Left colon (tissue), 2 donors: ENCODE measurements at places on chromosomes 16 and 17. TPM values are rescaled to one million over a fixed set of nuclear protein-coding genes. Genes with fewer than 3 reads are reported as not detected.

DNA sequence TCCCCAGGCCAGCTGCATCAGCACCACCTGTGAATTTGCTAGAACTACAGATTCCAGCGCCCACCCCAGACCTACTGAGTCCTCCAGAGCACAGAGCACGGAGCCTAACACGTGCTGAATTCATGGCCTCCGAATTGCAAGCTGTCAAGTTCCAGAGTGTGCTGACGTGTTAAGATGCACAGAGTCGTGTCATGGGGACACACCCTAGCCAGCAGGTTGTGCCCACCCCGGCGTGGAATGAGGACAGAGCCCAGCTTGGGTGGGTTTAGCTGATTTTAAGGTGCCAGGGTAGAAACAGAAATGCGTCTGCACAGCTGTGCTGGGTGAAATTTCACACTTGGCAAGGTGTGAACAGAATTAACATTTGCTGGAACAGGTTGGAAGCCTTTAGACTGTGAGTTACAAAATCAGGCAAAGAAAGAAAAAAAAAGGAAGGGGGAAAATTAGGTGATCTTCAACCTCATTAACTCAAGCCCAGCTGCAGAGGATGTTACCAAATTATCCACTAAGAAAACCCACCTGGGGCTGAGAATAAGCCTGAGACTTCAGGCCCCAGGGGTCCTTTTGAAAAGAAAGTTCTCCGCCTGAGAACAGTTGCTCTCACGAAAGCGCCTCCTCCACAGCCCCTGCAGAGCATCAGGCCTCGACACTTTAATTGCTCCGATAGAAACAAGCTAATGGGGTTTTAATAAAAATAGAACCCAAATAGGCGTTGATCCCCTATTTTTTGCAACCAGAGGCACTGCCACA, 27.1 kb downstream of the GINS3 start:
- no peak for DNase-seq

The STRADA gene
- 18.8 TPM for total RNA-seq

The SCARF1 gene
- total RNA-seq: 10.1 TPM

DNA sequence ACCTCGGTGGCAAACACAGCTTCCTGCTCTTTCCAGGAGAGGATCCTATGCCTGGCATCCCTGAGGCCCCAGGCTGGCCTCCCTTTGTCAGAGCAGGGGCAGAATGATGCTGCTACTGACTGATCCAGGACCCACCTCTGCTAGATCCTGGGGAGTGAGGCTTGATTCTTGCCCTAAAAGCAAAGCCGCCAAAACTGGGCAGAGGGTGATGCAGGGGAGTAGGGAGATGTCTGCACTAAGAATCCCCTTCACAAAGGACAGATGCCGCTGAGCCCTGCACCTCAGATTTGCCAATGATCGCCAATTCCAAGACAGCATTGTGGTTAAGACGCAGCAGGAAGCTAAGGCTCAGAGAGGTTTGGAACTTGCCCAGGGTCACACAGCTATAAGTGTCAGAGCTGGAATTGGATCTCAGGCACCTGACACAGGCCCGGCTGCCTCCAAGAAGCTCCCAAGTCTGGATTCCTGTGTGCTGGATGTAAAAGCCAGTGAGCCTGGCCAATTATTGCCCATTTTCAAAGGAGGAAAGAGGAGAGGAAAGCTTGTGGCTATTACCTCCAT, 60.7 kb upstream of the TNRC6C start:
- DNase-seq: no peak

DNA sequence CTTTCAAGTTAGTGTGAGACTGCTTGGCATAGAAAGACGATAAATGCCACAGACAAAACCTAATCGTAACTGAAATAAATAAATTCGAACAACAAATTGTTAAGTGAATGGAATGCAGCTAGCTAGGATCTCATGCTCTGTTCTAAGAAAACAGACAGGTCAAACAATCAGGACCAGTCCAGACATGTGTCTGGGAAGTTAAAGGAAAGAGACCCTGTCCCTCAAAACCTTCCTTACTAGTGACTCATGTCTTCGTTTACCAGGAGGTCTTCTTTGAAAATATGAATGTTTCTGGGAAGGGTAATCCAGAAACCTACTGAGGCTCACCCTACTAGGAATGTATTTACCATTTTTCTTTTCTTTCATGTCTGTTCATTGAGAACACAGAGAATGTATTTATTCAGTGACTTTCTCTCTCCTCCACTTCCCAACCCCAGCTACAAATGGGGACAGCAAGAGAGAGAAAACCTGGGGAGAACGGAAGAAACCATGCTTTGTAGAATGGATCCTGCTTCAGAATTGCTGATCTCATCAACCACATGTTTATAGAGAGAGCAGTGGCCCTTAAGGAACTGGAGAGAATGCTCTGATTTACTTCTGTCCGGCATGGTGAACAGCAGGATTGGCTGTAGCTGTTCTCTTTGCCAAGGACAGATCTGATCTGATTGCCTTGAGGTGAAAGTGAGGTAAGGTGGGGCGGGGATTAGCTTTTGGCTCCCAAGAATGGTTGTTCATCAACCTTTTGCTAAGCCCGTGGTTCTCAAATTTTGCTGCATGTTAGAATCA, 39.4 kb upstream of the DHX8 start:
- no peak for DNase-seq

DNA sequence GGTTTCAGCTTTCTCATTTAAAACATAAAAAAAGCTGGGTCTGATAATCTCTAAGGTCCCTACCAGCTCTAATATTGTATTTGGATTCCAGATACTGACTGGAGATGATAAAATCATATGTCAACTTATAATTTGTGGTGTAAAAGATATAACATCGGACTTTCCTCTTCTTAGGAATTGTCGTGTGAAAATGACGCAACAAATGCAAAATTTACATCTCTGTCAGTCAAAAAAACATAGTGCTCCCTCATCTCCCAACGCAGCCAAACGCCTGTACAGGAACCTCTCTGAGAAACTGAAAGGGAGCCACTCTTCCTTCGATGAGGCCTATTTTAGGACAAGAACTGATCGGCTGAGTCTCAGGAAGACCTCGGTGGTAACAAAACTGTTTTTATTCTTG, 197.3 kb downstream of the ANKFN1 start:
- no peak for DNase-seq

The ATAD5 gene
- total RNA-seq: 3.7 TPM

The USH1G gene
- total RNA-seq: 0.31 TPM

DNA sequence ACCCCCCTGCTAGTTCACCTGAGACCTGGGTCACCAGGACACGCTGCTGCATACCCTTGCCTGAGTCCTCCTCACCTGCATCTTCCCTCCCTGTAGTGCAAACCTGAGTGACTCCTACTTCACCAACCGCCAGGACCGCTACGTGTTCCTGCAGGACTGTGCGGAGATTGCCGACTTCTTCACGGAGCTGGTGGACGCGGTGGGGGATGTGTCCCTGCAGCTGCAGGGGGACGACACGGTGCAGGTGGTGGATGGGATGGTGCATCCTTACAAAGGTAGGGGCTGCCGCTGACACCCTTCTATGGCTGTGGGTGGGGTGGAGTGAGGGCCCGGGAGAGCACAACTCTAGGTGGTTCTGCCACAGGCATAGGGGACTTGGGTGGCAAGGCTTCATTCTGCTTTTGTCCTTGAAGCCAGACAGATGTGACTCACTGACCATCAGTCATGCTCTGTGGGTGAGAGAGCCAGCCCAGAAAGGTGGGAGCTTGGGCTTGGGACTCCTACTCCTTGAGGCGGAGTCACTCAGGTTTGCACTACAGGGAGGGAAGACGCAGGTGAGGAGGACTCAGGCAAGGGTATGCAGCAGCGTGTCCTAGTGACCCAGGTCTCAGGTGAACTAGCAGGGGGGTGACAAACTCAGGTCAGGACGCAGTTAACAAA, 22.3 kb downstream of the PGS1 start:
- DNase-seq: no peak

DNA sequence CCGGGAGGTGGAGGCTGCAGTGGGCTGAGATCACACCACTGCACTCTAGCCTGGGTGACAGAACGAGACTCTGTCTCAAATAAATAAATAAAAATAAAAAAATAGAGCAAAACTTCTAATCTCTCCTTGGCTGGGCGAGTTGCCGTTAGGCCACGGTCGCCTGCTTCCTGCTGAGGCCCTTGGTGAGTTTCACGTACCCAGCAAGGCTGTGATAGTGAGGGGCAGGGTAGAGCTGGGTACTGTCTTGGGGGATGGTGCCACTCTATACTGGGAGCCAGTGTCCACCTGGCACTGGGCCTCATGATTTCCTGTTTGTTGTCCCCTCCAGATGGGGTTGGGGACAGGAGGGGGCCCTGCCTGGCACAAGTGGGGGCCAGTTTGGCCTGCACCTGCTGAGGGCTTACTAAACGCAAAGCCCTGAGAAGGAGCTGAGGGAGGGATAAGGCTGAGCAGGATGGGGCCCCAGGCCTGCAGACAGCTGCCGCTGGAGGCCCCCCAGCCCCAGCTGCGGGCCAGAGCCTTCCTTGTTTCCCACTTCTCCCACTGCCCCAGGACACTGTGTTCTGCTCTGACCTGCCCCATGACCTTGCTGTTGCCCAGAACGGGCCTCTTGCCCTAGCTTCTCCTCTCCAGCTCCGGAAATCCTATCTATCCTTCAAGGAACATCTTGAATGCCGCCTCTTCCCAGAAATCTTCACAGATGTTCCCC, 25.4 kb downstream of the GJD3 start:
- no peak for DNase-seq

DNA sequence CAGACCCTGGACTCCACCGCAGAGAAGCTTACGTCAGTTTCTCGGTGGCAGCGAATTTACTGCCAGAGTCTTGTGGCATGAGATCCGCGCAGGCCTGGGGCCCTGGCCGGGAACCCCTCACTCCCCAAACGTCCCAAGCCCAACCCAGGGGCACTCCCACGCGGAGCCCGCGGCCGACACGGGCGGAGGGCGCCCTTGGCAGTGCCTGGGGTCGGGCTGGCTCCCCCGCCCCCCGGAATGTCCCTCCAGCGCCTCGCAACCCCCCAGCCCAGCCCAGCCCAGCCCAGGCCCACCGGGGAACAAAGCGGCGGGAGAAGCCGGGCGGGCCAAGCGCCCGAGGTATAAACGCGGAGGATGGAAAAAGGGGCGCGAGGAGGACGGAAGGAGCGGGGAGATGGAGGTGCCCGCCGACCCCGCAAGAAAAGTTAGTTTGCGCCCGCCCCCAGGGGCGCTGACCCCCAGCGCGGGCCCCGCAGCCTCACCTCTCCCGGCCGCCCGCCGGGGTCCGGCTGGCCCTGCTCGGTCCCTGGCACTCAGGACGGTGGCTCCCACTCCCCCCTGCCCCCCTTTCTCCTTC, 330 bp downstream of the CASKIN2 start:
- DNase-seq: no peak

The KCTD11 gene
- total RNA-seq: 10.1 TPM

- no peak for DNase-seq
Measured at GRCh38 chr17:77640916-77641605, 317.4 kb upstream of the TNRC6C start.

The CDRT15 gene
- total RNA-seq: not detected

DNA sequence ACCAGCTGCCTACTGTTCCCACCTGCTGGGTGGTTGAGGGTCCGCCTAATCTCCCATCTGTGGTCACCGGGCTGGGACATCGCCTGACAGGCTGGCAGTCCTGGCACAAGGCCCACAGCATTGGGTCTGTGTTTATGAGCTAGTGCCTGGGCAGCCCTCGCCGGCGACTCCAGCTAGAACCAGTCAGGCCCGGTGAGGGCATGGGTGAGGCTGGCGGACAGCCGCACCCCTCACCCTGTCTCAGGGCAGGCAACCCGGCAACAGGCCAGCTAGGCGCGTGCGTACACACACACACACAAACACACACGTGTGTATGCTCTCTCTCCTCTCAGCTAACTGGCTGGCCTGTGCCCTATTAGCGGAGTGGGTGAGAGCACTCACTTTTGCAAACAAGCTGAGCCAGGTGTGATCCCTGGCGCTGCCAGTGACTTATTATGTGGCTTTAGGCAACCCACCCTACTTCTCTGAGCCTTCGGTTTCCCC, 10.4 kb downstream of the HSD11B2 start:
- DNase-seq: peak; percentile 98

GRCh38 chr17:30869005-30869404, 37.0 kb downstream of the TEFM start:
- DNase-seq: no peak

GRCh38 chr16:1762196-1762878, 9.0 kb downstream of the NME3 start:
- DNase-seq: no peak

GRCh38 chr17:58309918-58310259, 18.7 kb downstream of the TSPOAP1 start:
- no peak for DNase-seq

DNA sequence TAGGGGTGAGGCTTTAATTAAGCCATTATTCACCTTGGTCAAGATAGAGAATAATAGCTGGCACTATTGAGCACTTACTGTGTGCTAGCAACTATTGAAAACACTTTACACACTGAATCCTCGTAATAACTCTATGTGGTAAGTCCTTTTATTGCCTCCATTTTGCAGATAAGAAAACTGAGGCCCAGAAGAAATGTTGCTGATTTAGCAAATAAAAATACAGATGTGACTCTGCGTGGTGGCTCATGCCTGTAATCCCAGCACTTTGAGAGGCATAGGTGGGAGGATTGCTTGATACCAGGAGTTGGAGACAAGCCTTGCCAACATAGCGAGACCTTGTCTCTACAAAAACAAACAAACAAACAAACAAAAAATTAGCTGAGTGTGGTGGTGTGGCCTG, 19.4 kb downstream of the OTOA start:
- no peak for DNase-seq

The C17orf100 gene
- 2.0 TPM for total RNA-seq

GRCh38 chr17:41648411-41649195, 24.2 kb upstream of the KRT17 start:
- peak; percentile 91 for DNase-seq

DNA sequence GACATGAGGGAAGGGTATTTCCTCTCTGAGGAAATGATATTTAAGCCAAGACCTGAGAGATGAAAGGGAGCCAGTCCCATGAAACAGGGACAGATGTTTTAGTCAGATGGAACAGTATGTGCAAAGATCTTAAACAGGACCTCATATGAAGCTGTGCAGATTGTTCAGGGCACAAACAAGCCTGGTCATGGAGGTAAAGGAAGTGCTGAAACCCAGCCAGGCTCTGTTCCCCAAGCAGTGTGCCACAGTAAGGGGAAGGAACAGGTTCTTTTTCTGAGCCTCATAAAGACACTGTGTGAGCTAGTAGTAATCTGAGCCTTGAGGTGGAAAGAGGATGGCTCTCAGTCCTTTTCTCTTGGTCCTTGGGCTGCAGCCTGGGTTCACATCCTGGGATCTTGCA, 159.9 kb downstream of the ANKFN1 start:
- DNase-seq: no peak

The CNGB1 gene
- total RNA-seq: 0.49 TPM

GRCh38 chr17:40791787-40792436, 7.8 kb downstream of the KRT28 start:
- no peak for DNase-seq

The OR1A1 gene
- total RNA-seq: not detected

The CACNG4 gene
- total RNA-seq: 0.15 TPM

The ITGAD gene
- not detected for total RNA-seq

DNA sequence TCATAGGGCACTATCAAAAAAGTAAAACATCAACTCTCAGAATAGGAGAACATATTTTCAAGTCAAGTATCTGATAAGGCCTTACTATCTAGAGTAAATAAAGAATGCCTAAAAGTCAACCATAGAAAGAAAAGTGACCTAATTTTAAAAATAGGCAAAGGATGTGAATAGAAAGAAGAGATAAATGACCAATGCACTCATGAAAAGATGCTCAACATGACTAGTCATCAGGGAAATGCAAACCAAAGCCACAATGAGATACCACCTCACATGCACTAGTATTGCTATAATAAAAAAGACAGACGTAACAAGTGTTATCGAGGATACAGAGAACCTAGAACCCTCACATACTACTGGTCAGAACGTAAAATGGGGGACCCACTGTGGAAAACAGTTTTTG, 90.8 kb downstream of the DYNLRB2 start:
- no peak for DNase-seq

- DNase-seq: no peak
Measured at GRCh38 chr16:35377142-35377541, 1917.7 kb downstream of the TP53TG3F start.
